ENCODE measurements at places on chromosomes 16 and 17.
A peak's percentile ranks its signal among the peaks of the same experiment; 100 is the strongest.

DNA sequence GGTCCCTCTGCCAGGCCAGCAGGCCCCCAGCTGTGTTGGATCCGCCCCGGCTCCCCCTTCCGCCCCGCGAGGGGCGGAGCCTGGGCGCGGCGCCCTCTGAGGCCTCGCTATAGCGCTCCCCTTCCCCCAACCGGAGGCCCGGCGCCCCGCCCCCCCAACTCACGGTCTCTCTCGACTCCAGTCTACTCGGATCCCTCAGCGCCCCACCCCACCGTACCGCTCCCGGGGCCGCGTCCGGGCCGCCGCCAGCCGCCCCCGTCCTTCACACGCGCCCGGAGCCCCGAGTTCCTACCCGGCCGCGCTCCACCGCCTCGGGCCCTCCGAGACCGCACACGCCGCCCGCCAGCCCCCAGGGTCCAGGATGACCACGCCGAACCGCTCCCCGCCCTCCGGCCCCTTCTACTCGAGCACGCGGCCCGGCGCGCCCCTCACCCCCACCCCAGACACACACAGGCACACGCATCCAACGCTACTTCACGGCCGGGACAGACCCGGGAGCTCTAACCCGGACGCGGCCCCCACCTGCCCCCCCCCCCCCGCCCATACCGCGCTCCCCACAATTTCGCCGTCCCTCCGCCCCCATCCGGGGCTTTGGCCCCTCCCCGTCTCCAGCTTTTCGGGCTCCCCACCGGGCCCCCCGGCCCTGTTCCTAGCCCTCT, 1.4 kb downstream of the PHF23 start:
- peak; percentile 93 for DNase-seq

DNA sequence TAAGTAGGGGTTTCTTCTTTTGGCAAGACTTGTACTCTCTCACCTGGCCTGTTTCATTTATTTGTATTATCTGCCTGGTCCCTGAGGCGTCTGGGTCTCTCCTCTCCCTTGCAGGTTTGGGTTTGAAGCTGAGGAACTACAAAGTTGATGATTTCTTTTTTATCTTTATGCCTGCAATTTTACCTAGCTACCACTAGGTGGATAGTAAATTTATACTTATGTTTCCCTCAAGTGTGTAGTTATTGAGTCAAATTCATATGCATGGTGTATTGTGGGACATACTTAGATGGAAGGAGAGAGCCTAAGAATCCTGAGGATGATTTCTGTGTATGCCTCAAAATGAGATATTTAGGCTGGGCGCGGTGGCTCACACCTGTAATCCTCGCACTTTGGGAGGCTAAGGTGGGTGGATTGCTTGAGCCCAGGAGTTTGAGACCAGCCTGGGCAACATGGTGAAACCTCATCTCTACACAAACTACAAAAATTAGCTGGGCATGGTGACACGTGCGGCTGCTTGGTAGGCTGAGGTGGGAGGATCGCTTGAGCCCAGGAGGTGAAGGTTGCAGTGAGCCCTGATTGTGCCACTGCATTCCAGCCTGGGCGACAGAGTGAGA, 13.6 kb downstream of the TMEM98 start:
- no peak for DNase-seq

GRCh38 chr16:48110982-48111381, 44.8 kb downstream of the ABCC12 start:
- DNase-seq: no peak

GRCh38 chr16:23227529-23227928, 45.0 kb downstream of the SCNN1G start:
- no peak for DNase-seq

- DNase-seq: no peak
These were observed 13.8 kb upstream of the SLC5A10 start for GRCh38 chr17:18937981-18938691.

- no peak for DNase-seq
These were observed 1.5 kb upstream of the FBXL16 start for GRCh38 chr16:707062-707538.

GRCh38 chr17:79188048-79188447, 113.4 kb downstream of the ENGASE start:
- DNase-seq: no peak

DNA sequence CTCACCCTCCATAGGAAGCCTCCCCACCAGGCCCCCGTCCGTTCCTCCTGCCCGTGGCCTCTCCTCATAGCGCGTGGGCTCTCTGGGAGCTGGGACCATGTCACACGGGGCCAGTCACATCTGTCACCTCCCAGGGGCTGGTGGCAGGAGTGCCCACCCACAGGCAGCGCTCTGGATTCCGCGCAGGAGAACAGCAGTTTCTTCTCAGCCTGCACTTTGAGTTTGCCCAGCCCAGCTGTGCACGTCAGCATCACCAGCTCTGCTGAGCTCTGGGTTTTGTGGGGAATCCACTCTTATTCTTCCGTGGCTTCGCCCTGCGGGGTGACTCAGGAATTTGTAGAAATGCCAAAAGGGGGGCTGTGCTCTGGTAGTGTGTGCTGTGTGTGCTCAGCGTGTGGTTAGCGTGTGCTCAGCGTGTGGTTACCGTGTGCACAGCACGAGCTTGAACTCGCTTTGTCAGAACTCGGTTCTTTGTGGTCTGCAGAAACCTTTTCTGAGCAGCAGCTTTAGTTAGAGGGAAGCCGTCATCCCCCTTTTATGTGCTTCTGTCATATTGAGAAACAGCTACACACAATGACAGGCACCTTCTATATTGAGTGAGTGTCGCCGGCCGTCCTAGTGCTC, 3.2 kb downstream of the ACSF3 start:
- DNase-seq: peak; percentile 81

- peak; percentile 38 for DNase-seq
These were observed 826 bp upstream of the GSE1 start for GRCh38 chr16:85612191-85612800.

- DNase-seq: no peak
These were observed 30.3 kb upstream of the KIF2B start for GRCh38 chr17:53792451-53792850.

DNA sequence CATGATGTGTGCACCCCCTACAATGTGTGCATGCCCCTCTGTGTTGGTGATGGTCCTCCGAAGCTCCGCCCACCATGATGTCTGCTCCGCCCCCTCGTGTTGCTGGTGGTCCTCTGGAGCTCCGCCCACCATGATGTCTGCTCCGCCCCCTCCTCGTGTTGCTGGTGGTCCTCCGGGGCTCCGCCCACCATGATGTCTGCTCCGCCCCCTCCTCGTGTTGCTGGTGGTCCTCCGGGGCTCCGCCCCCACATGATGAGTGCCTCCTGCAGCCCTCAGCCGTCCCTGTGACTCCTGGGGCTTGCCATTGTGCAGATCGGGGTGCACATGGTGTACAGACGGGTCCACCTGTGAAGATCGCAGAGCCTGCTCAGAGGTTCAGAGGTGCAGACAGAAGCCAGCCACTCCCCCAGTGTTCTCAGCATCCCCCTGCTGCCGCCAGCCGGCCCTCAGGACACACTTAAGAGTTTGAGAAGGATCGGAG, 129.1 kb upstream of the CHMP6 start:
- DNase-seq: no peak

GRCh38 chr16:87603684-87604633, 1.7 kb downstream of the JPH3 start:
- DNase-seq: no peak

DNA sequence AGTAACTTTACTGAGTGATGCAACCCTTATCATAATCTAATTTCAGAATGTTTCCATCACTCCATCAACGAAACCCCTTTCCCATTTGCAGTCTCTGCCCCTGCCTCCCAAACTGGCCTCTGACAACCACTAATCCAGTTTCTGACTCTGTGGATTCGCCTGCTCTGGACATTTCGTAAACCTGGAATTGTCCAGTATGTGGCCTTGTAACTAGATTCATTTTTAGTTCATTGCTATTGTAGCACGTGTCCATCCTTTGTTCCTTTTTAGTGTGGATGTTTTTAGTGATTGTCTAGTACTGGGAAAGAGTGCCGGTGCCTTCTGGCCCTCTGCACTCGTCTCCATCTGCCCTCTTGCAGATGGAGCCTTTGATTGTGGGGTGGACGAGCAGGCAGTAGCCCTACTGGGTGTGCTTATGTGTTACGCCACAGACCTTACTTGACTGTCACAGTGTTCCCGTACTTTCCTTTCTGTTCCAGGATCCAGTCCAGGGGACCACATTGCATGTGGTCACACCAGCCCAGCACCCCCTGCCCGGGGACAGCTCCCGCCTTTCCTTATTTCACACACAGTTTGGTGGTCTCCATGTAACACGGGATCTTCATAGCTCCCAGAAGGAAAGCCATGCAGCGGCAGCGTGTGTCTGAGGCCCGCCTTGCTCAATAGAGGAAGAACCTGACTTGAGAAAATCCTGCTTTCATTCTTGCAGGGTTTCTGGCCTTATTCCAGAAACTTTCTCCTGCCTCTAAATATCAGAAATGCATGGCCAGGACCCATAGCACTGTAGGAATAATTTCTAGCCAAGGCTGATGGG, 8.8 kb downstream of the KIAA0513 start:
- DNase-seq: no peak

- DNase-seq: no peak
These were observed 11.0 kb upstream of the BEAN1 start for GRCh38 chr16:66416136-66416535.

DNA sequence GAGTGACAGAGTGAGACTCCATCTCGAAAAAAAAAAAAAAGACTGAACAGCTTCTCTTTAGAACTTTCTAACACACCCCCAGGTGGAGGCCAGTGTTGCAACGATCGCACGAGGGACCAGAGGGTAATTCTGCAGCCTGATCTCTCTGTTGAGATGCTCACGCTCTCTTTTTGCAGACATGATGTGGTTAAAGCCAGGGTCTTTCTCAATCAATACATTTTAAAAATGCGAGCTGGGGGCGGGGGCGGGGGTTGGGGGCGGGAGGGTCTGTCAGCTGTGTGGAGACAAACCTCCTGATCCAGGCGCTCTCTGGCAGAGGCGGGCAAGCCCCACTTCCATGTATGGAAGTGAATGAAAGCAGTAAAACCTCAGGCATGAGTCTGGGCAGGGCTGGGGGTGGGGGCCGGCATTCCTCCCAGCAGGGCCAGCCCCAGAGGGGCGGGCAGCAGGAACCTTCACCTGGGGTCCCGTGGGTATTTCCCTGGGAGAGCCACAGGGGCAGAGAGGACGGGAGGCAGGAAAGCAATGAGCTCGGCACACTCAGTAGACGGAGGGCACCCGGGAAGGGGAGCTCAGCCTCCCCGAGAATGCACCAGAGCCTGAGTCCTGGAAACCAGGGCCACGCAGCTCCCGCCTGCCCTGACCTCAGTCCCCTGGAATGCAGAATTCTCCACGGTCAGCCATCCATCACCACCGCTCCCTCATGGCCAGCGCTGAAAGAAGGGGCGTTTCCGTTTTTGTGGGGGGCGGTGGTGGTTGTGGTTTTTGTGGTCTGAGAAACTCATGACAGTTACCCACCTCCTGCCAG, 28.0 kb downstream of the NXN start:
- DNase-seq: no peak

GRCh38 chr17:20157001-20157310, 147.8 kb downstream of the SPECC1 start:
- no peak for DNase-seq

- no peak for DNase-seq
These were observed 45.6 kb downstream of the CYB5B start for GRCh38 chr16:69469807-69470561.

- no peak for DNase-seq
These were observed 593 bp downstream of the CDIPT start for GRCh38 chr16:29862383-29862883.

DNA sequence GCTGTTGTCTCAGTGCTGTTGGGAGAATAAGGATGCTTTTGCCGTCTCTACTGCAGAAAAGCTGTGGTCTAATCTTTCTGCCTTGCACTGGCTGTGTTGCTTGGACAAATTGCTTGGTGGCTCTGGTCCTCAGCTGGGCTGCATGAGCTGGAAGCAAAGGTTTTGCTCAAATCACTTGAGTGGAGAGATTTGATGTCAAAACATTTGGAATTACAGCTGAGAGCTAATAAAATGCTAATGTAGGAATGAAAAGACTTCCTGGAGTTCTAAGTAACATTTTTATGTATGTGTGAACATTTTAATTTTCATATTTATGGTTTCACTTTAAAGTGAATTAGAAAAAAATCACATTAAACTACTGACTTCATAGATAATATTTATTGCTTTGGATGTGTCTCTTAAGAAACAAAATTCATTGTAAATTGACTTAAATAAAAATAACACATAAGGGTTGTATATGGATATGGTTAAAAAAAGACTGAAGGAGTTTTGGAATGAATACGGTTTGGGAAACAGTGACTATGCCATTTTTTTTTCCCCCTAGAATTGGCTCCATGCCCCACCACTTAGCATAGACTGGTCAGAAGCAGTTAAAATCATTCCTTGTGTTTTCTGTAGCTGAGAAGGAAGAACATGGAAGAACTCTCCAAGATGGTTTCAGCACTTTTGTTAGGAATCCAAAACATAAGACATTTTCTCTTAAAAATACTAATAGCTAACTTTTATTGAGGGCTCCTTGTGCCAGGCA, 39.2 kb upstream of the FAM20A start:
- DNase-seq: no peak

DNA sequence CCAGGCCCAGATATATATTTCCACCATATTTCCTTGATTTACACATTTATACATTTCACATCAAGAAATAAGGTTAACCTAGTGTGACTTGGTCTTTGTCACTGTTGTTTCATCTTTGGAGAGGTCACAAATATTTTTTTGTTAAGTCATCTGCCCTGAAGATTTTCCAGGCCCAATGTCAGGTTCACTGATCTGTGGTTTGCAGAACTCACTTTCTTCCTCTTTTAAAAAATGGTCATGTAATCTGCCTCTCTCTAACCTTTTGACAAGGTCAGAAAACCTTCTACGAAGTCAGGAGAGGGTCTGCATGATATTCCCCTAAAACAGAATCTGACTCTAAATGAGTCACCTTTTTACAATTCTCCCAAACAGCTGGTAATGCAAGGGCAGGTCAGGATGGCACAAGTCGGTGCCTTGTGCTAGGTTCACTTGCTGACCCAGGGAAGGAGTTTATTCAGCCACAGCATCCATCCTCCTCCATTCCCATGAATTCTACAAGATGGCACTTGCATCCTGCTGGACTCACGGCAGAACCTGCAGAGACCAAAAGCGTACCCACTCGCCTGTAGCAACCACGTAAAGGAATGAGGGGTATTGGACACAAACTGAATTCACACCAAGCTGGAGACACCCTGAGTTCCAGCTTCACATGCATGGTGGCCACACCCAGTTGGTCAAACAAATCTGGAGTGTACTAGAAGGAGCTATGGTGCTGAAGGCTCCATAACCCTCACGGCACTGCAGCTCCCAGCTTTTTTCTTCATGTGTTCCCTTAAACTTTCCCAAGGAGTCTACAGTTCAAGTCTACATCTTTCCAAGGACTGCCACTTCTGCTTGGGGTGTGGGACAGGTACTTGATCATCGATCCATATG, 1.6 kb upstream of the KIAA0513 start:
- DNase-seq: no peak

GRCh38 chr16:80167657-80168390, 373.0 kb upstream of the DYNLRB2 start:
- no peak for DNase-seq

DNA sequence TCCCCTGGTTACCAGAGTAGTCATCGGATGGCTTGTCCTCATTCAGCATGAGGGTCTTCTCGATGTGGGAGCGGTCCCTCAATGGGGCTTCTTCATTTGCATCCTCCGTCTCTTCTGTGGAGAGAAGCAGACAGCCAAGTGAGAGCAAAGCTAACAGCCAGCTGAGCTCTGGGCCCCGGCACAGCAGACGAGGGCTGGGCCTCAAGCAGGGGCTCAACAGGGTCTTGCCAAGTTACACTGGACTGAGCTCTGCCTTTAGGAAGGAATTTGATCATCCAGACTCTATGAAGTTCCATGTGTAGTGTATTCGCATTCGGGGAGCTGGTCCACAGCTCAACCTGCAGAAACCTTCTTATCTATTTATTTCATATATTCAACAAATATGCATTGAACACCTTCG, 37.4 kb downstream of the SRL start:
- no peak for DNase-seq

GRCh38 chr16:63612462-63613227, 1509.2 kb downstream of the CDH11 start:
- no peak for DNase-seq
